Neural crest cell (in vitro differentiated cells): ENCODE measurements at places on chromosomes 5 and 9. TPM values are rescaled to one million over a fixed set of nuclear protein-coding genes. Genes with fewer than 3 reads are reported as not detected.

- DNase-seq, result no peak
Observed at GRCh38 chr5:74340476-74340875, 300.1 kb downstream of the ENC1 start.

GABRG2 gene
- 0.26 and 2.8 TPM in 2 replicates for total RNA-seq

- DNase-seq, result no peak
Observed at GRCh38 chr5:160799184-160799583, 52.8 kb downstream of the ATP10B start.

DNA sequence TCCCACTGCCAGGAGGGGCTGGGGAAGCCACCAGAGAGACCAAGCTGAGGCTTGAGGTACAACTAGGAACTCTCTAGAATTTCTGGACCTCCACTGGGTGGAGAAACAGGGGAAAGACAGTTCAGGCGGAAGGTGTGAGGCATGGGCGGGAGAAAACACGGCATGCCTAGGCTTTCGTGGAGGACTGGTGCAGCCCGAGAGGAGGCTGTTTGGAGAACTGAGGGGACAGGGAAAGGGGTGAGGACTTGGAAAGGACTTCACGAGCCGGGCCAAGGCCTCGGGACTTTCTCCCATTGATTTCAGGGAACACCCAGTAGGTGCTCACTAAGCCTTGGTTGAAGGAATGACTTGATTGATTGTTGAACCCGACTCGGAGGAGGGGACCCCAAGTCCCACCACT is 9.5 kb upstream of the ADGRD2 start:
- no peak for DNase-seq

MTMR12 gene
- 23.5 and 28.1 TPM in 2 replicates for total RNA-seq

- DNase-seq, result no peak
Observed at GRCh38 chr5:14063138-14063537, 80.0 kb upstream of the TRIO start.

DNA sequence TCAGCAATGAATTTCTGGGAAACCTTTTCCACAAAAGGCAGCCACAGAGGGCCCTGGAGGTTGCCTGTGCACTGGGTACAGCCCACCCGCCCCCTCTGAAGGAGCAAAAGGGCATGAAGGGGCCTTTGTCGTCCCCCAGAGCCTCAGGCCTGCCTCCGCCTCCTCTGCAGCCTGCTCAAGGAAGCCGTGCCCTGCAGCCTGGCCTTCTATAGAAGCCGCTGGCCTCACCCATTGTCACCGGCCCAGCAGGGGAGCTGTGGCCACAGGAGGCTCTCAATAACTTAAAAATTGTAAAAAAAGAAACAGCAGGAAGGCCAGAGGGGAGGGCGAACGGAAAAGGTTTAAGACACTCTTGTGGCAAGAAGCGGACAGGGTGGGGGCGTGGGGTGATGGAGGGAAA is 213.3 kb downstream of the IRX2 start:
- peak; percentile 74 for DNase-seq

GRCh38 chr9:86599561-86599960 is 245.4 kb upstream of the TUT7 start:
- no peak for DNase-seq
